ENCODE measurements at places on chromosomes 2 and 18.

DNA sequence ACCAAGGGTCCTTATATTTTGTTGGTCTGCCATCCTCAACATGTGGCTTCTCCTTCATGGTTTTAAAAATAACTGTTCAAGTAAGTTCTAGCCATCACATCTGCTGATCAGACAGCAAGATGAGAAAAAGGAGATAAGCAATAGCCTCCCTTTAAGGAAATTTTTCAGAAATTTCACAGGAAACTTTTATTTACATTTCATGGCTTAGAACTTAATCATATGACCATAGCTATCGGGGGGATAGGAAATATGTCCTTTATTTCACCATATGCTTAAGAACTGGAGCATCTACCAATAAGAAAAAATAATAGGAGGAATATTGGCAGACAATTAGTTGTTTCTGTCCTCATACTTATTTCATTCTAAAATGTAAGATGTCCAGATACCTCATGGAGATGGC, 16.2 kb downstream of the ATF2 start:
- no peak for DNase-seq

DNA sequence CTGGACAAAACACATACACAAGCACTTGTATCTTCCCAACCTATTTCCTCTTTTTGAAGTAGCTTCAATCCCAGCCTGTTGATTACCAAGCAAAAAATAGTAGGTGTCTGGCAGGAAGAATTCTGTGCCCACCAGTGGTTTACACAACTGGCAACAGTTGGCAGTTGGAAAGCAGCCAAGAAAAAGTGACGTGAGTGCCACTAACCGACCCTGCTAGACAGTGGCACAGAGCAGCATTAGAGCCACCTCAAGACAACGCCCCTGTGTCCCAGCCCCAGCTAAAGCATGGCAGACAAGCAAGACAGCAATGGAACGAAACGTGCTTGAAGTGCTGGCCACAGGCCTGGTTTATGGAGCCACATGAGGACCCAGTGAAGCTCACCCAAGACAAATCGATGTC, 379.6 kb downstream of the FBXO15 start:
- no peak for DNase-seq

- peak; percentile 68 for DNase-seq
These were observed 30.9 kb downstream of the MBP start for GRCh38 chr18:77101410-77102258.

- DNase-seq = no peak
These were observed 143.9 kb downstream of the MYCN start for GRCh38 chr2:16084274-16084673.
